ENCODE measurements at places on chromosomes 13 and 19. TPM values are rescaled to one million over a fixed set of nuclear protein-coding genes. Genes with fewer than 3 reads are reported as not detected.

The ZNF556 gene
- not detected for total RNA-seq

The RFPL4AL1 gene
- not detected for total RNA-seq

The GFY gene
- not detected for total RNA-seq

The ZNF799 gene
- total RNA-seq: 3.7 TPM

The PLK5 gene
- not detected for total RNA-seq
